ENCODE measurements at places on chromosomes 6 and 20.

- no peak for DNase-seq
These were observed 46.7 kb downstream of the RGS17 start for GRCh38 chr6:153084393-153084792.

GRCh38 chr6:98547634-98548033, 286.7 kb upstream of the POU3F2 start:
- no peak for DNase-seq

- no peak for DNase-seq
These were observed 728 bp upstream of the CEP162 start for GRCh38 chr6:84228198-84228543.

DNA sequence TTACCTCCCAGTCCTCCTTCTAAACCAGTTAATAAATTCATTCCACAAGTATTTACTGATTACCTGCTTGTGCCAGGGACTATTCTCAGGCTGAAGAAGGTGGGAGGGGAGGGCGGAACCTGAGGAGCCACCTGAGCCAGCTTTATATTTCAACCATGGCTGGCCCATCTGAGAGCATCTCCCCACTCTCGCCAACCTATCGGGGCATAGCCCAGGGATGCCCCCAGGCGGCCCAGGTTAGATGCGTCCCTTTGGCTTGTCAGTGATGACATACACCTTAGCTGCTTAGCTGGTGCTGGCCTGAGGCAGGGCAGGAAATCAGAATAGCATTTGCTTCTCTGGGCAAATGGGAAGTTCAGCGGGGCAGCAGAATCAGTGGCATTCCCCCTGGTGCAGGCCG, 4.9 kb upstream of the AAR2 start:
- no peak for DNase-seq

DNA sequence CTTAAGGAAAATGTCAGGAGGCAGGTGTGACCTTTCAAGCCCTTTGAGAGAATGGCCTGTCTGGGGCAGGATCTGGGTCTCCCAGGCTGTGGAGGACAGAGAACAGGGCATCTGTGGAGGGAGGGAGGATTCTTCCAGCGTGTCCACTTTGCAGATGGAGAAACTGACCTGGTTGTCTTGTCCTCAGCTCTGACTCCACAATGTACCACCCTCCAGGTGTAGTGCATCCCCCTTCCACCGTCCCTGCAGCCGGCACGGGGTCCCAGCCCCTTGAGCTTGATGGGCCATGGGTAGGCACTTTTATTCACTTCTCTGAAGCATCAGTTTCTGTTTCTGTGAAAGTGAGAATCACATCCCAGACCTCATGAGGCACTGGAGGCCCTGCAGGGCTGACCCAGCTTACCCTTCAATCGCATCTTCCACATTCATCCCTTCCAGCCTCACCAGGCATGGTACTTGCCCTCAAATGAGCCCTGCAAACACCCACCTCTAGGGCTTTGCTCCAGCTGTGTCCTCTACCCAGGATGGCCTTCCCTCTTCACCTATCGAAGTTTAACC, 4.6 kb upstream of the TGM2 start:
- DNase-seq, result no peak

All from bone marrow (tissue), 2 donors.